ENCODE measurements at places on chromosomes 7 and 10.

GRCh38 chr10:110067960-110068770 is 60.4 kb downstream of the ADD3 start:
- DNase-seq: no peak

DNA sequence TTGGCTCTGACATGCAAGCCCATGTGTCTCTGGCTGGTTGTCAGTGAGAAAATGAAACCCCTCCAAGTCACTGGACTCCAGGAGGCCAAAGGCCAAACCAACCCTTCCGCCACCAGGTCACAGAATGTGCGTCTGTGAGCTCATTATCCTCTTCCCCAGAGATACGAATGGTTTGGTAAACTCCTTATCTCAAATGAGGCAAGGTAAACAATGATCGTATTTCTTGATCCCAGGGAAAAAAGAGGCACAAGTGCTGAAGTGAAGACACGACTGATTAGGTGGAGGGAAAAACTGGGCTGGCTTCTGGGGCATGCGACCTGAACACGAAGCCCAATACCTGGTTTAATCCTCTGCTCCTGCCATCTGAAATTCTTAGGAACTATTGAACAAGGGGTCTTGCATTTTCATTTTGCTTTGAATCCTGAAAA is 70.6 kb upstream of the ARID5B start:
- no peak for DNase-seq

DNA sequence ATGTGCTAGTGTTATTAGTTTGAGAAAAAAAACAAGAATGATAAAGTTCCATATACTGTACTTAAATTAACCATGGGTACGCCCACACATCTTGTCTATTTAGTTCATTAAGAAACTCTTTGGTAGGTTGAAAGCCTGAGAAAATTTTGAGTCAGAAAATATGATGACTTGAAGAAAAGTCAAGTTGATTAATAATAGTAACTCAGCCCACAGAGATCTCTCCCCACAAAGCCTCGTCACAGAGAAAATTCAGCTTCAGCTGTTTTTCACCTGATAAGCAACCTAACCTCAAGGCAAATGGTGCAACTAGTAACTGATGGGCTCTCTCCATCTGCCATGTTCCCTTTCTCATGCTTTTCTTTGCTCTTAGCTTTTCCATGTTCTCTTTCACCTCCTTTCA is 1021.6 kb downstream of the GATA3 start:
- DNase-seq: no peak

GRCh38 chr10:69214666-69215131 is 5.4 kb upstream of the HKDC1 start:
- DNase-seq: no peak

DNA sequence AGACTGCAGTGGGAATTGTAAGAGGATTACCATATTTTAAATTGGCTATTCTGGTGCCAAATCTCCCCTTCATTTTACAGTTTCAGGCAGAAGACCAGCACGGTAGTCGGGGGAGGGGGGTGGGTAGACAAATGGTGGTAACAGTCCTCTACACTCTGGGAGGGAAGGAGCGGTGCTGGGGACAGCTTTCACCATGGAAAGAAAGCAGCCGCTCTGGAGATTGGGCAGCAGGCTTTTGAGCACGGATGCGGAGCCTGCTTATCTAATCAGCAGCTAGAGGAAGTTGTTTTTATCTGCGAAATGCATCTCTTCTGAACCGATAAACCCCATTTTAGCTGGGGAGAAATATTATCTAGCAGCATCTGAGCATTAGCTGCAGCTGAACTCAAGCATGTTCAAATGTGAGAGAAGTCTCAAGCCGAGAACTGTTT is 28.7 kb downstream of the IKZF1 start:
- no peak for DNase-seq

GRCh38 chr10:72030762-72031543 is 57.4 kb downstream of the SPOCK2 start:
- DNase-seq: no peak

GRCh38 chr10:78891741-78892140 is 177.0 kb upstream of the ZMIZ1 start:
- no peak for DNase-seq

GRCh38 chr10:24209946-24210491 is 1.1 kb downstream of the KIAA1217 start:
- DNase-seq: no peak

- DNase-seq: no peak
Measured at GRCh38 chr7:69062020-69062765, 536.1 kb upstream of the AUTS2 start.

DNA sequence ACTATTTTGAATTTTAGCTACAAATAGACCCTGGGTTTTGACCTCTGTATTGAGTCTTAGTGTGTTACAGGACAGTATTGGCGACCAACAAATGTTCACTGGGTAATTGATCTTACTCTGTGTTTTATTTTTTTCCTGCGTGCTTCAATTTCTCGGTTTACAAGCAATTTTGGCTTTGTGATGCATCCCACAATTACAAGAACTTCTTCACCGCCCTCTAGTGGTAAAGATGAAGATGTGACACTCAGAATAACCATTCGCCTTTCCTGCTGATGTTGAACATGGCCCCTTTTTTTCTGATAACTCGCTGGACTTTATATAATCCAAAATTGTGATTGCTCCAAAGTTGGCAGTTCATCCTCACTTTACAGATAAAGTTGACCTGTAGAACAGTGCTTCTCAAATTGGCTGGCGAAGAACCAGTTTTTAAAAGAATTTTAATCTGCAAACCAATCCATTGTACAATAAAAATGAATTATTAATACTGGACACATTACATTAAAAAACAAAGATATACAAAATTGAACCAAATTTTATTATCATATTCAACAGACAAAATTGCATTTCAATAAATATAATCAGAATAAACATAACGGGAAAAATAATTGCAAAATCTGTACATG is 20.2 kb upstream of the SMC3 start:
- peak; percentile 45 for DNase-seq

DNA sequence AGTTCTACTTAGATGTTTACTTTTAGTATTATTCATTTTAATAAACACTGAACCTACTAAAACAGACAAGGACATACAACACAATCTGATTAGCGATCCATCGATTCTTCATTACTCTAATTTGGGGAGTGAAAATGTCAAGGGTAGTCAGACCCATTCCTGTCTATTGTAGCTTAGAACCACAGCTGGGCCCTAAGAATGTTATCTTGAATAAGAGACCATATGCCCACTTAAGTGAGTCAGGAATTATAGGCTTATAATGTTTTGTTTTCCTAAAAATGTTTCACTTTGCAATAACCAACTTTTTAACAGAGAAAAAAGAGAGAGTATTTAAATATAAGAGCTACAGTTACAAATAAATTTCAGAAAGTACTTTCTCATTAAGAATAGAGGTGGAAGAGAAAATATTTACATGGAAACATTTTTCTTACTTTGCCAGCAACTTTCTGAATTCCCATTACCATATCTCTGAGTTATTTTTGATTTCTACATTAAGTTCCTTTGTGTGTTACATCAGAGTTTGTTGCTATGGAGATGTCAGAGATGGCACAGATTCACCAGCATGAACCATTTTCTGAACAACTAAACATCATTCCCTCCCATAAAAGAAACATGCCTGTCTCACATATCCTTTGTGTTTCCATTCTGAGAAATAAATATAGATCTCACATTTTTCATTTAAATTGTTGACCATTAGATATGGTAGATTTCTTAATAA is 75.4 kb upstream of the SLC13A1 start:
- DNase-seq: peak; percentile 35

DNA sequence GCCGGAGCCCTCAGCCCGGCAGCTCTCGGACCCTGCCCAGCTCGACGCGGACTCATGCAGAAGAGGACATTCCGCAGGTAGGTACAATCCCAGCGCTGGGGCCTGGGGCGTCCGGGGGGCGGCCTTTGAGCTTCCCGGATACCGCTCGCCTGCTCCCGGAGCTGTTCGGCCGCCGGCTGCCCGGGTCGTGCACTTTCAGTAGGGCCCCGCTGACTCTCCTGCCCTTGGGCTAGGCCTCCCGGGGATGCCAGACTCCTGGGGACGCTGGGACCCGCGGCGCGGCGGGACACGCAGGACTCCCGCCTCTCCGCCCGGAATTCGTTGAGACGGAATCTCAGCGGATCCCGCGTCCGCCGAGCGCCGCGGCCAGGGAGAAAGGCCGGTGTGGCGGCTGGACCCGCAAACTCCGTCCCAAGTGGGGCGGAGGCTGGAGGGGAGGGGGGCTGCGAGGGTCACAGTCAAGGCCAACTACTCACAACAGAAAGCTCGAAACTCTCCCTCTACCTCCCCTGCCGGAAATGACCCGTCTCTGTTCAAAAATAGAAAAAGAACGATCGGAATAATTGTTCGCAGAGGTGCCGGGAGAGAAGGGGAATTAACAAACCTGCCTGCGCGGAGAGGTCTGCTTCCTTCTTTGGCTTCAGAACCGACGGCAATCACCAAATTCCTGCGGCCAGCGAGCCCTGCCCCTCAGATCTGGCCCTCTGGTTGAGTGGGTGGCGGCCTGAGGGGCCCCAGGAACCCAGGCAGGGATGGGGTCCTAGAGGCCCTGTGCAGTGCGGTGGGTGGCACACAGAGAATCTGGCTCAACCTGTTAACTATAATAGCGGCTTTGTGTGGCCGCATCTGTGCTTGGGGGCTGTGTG is 9.2 kb downstream of the TLX1 start:
- DNase-seq: no peak

DNA sequence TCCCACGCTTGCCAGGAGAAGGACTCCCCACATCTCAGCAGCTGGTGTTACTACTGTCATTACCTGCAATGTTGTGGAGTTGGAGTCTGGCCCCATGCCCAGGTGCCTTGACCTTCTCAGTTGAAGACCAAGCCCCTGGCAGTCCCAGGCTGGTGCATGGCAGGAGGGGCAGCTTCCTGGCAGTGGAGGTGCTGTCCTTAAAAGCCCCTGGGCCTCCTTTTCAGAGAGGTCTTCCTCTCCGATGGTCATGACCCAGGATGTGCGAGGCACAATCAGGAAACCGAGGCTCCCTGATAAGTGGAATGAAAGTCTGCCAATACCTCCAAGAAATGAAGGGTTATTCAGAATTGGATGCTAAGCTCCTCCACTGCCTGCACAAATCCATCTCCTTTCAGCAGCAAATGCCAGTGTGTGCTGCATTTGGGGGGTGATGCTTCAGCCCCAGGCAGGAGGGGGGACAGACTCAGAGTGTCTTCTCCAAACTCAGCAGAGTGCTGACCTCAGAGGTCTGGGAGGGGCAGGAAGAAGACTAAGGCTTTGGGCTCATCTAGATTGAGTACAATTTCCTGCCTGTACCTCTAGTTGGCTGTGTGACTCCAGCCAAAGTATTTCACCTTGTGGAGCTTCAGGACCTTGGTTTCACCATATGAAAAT is 97.0 kb upstream of the DDC start:
- DNase-seq: no peak

GRCh38 chr7:139982927-139983920 is 79.5 kb downstream of the PARP12 start:
- no peak for DNase-seq

DNA sequence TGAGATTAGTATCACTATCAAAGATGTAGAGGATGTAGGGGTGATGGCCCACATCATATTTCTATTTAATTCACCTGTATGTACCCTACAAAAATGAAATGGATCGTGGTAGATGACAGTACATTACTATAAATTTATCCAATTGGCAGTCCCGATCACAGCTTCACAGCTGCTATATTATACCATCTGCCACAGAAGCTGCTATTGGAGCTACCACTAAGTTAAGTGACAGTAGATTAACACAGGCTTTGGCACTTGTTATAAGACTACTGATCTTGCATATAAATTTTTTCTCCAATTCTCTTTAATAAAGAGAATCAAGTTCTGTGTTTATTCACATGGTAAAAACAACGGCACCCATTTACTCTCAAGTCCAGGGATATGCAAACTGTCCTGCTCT is 24.9 kb upstream of the MAGI2 start:
- DNase-seq: peak; percentile 28

- no peak for DNase-seq
Measured at GRCh38 chr7:127349881-127350280, 42.6 kb downstream of the ZNF800 start.

DNA sequence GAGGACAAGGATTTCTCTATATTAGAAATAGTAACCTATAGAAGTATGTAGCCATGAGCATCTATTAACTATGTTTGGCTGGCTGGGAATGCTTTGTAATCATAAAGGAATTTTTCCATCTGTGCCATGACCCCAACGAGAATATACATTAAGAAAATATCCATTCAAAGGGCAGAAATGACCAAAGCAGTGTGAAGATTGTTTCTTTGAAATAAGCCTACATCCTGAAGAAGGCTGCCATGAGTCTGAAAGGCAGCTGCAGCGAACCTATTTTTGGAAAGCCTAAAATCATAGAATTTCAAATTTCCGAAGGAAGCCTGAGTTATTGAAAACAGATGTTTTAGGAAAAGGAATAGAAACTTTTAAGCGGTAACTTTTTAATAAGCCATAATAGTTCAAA is 244.2 kb upstream of the FOXK1 start:
- DNase-seq: no peak

DNA sequence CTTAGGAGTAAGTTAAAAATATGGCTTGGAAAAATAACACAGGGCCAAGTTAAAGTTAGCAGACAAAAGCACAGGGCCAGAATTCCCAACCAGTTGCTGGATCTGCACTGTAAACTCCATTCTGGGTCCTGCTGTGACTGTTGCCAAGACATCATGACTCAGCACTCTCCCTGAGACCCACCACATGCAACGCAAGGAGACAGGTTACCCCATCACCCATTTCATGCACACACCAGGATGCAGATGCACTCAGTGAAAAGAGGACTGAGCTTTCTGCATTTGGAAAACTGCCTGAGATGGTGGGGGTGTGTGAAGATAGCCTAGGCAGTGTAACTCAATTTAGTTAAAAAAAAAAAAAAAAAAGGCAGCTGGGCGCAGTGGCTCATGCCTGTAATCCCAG is 97.6 kb upstream of the ZNF438 start:
- DNase-seq: no peak

DNA sequence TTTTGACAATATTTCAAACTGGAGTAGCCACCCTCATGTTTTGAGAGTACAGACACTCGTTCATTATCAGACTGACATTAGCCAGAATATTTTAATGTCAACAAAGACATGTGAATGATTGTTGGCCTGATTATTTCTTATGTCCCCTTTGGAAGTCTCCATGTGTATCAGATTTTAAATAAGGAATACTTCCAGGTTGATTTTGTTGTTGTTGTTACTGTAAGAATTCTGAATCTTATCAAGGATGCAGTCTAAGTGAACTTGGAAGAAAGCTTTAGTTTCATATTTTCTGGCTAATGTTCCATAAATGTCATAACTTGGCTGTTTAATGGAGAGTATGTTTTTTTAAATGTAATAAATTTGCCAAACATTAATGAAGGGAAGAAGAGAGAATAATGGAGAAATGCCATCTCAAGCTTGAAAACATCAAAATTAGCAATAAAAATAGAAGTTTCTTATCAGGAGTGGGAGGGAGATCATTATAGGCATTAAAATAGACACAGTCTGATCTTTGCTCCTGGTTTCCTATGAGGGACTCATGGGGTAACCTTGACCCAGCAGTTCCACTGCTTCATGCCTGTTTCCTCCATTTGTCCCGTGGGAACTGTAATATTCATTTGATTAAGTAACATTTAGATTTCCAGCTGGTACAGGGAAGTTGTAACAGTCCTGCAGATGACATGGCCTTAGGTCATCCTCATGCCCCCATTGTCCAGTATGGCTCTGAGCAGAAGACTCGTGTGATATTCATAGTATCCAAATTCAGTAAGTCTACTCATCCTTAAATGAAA is 122.4 kb upstream of the KIAA1217 start:
- no peak for DNase-seq
